Hypothalamus (tissue), 51 donors: ENCODE measurements at places on chromosomes 11 and 22.

DNA sequence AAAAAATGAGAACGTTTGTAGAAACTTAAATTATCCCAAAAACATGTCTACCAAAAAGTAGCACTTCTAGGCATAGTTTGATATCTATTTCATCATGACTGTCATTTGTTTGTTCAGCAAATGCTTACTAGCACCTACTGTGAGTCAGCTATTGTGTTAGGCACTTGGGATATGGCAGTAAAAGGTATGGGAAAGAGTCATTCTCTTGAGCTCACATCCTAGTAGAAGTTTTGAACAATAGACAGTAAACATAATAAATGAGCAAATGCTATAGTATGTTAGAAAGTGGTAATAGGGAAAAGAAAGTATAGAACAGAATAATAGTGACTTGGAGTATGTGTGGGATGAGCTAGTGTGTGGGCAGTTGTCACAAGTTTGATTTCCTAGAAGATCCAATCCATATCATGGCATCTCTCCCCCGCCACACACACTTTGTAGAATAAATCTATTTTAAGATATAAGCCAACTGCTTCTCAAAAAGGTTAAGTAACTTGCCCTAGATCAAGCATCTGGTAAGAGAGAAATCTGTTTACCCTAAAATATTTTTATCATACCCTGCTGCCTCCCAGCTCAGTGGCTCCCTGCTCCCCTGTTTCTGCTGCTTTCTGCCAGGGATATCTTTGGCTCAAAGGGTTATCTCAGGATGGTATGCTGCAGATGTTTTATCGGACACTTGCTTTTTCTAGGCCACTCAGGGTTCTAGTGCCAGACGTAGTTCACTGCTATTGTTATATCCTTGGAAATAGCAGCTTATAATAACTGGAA lies 129.7 kb downstream of the NCAM1 start:
- no peak for DNase-seq

GRCh38 chr11:43359422-43359818 lies 700 bp downstream of the TTC17 start:
- DNase-seq, result no peak

- DNase-seq, result no peak
Observed at GRCh38 chr11:66976028-66976467, 944 bp downstream of the C11orf86 start.

DNA sequence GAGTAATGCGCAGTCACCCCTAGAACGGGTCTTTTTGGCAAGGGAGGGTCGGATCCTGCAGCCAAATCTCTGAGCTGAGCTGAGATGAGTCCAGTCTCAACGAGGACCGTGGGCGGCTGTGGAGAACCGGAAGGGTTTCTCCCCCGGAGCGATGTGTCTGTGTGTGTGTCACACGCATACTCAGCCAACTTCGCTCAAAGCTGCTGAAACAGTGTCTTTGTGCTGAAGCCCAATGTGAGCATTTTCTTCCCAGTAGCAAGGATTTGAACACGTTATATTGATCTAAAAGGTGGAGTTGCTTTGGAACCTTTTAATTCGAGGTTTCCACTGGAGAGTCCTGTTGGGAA lies 1.4 kb upstream of the CELSR1 start:
- no peak for DNase-seq

GRCh38 chr11:75249704-75250103 lies 9.1 kb downstream of the TPBGL start:
- DNase-seq, result no peak

DNA sequence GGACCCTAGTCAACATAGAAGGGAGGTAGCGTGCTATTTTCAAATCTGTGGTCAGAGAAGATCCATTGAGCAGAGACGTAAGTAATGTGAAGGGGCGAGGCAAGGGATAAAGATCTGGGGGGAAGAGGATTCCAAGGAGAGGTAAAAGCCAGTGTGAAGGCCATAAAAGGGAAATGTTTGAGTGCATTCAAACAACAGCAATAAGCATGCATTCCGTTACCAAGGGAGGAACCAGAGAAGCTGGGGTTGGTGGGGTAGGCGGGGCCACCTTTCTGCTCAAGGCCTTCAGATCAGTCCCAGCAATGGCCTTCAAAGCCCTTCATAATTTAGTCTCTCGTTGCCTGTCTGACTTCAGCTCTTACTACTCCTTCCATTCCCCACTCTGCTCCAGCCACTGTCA lies 18.4 kb upstream of the SMPD1 start:
- DNase-seq, result no peak

DNA sequence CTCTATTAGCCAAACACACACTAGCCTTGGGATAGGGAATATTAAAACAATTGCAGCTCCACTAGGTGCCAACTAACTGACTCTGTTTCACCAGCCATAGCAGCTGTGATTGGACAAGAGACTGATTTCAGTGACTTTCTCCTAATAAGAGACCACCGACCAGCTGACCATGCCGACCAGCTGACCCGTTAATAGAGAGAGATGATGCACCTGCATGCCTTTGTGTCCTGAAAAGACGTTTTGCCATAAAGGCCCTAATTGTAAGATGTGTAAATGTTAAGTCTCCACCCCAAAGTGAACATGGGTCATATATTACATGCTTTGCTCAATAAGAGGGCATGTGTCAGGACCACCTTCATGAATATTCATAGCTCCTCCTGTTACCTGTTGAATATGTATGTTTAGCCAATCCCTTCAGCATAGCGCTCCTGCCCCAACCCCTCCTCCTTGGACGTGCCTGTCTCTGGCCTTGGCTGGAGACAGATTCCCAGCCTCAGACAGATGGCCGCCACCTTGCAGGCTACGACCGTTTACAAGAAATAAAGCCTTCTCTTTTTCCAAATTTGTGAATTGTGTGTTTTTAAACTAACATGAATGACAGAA lies 1.3 kb upstream of the NADSYN1 start:
- no peak for DNase-seq

GRCh38 chr11:78957476-78958245 lies 383.0 kb upstream of the NARS2 start:
- DNase-seq, result no peak
